ENCODE measurements at places on chromosomes 12 and 14.
A peak's percentile ranks its signal among the peaks of the same experiment; 100 is the strongest.

GRCh38 chr12:115351514-115352077 lies 667.6 kb upstream of the TBX3 start:
- DNase-seq: no peak

GRCh38 chr14:23523229-23524016 lies 28.1 kb downstream of the ZFHX2 start:
- DNase-seq: no peak

DNA sequence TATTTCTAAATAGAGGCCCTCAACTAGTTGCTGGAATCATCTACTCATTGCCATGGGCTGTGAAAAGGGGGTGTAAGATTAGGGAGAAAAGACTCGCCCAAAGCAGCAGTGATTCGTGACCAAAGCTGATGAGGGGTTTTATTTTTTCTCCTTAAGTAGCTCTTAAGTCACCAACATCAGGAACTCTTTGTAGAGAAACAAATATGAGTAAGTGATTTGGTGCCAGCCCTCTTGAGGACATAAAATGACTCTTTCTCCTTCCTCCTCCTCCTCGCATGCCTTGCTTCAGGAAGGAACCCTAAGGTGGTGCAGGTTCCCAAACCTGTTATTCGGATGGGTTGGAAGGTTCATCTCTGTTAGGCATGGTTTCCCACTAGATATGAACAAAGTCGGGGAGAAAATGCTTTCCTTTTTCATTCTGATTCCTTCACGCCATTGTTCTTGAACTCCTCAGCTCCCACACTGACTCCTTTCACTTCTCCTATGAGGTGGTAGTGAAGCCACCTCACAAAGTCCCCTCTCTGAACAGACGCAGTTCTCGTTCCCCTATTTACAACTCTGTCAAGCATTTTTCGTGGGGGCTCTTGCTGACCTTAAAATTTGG lies 113.4 kb downstream of the ETV6 start:
- no peak for DNase-seq

- no peak for DNase-seq
Observed at GRCh38 chr12:102026728-102027127, 35.1 kb downstream of the WASHC3 start.

DNA sequence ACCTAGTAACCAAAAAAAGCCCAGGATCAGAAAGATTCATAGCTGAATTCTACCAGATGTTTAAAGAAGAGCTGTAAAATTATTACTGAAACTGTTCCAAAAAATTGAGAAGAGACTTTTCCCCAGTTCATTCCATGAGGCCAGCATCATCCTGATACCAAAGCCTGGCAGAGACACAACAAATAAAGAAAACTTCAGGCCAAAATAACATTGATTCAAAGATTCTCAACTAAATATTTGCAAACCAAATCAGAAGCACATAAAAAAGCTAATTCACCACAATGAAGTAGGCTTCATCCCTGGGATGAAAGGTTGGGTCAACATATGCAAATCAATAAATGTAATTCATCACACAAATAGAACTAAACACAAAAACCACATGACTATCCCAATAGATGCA lies 151.2 kb downstream of the PLCZ1 start:
- no peak for DNase-seq

DNA sequence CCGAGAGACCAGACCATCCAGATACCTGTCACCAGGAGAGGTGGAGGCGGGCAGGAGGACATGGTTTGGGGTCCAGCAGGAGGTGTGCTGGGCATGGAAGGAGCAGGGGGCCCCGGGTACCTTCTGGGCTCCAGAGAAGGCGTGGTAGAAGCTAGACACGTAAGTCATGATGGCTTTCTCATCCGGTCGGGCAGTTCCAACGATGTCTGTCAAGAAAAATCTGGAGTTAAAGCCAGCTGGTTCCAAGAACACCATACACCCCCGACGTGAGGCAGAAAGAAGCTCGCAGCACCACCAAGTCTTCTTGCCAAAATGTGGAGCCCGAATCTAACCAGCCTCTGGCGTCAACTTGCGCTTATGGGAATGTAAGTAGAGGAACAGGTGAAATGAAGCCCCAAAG lies 76.7 kb downstream of the ACTN1 start:
- no peak for DNase-seq

GRCh38 chr12:108483213-108484059 lies 31.6 kb upstream of the FICD start:
- DNase-seq: no peak

DNA sequence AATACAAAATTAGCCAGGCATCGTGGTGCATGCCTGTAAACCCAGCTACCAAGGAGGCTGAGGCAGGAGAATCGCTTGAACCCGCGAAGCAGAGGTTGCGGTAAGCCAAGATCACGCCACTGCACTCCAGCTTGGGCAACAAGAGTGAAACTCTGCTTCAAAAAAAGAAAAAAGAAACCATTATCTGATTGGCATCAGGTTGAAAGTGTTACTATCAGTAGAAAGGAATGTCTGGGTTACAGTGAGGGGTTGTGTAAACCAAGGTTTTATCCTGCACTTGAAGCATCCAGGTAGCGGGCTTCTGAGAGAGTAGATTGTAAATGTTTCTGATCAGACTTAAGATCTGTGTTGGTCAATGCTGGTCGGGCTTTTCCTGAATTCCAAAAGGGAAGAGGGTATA lies 14.1 kb upstream of the OXA1L start:
- no peak for DNase-seq

- no peak for DNase-seq
Observed at GRCh38 chr12:32322354-32322753, 77.0 kb upstream of the FGD4 start.

GRCh38 chr14:75222208-75222701 lies 45.8 kb upstream of the TMED10 start:
- DNase-seq: no peak

DNA sequence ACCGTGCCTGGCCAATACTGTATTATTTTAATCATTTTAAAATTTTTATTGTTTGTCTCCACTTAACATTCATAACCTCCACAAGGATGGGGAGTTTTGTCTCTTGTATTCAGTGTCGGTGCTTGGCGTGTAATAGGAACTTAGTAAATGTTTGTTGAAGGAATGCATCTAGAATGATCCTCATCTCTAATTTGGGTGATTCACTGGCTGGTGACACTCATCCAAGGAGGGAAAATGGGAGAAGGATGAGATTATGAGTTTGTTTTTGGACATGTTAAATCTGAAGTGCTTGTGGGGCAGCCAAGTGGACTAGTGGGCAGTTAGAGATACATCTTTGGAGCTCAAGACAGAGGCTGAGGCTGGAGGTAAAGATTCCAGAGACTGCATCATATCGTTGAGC lies 5.1 kb downstream of the KLC1 start:
- no peak for DNase-seq

DNA sequence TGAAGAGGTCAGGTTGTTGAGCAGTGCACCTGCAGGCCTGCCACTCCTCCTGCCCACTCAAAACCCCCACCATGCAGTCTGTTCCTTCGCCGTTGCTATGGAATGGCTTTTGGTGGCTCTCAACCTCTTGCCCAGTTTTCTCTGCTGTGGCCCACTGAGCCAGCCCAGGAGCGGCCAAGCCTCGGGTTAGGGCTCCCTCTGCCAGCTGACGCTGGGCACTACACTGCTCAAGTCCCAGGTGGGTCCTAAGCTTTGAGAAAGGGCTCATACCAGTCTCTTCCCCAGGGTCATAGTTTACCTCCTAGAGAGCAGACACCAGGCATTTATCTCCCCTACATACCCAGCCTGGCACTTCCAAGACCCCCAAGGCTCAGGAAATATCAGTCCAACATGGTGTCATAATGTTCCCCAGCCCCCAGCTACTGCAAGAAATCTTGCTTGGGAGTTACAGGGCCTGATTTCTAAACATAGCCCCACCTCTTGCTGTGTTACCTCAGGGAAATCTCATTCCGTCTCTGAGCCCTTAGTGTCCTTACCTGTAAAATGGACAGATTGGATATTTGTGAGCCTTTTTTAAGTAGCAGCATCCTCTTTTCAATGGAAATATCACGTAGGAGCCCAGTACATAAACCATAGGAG lies 59.4 kb downstream of the TSPAN11 start:
- DNase-seq: peak; percentile 83

DNA sequence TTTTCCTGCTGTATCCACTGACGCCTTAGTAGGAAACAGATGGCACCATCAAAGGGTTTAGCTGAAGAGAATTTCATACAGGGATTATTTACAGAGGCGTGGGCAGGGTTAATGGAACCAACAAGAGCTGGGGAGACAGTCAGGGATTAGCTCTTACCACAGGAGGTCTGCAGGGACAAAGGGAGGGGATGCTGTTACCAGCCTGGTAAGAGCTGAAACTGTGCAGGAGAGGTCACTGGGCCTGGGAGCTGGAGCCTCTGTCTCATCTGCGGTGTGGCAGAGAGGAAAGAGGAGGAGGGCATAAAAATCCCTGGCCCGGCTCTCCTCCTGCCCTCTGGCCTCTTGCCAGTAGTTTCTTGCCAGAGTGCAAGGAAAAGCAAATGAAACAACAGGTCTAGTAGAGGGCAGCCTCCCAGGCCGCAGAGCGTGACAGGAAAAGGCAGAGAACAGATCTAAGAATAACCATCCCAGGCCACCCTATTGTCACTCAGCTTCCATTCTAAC lies 18.9 kb upstream of the POC1B start:
- peak; percentile 26 for DNase-seq

Data from midbrain (tissue), 1 donor.